ENCODE measurements at places on chromosomes 11 and 22.

DNA sequence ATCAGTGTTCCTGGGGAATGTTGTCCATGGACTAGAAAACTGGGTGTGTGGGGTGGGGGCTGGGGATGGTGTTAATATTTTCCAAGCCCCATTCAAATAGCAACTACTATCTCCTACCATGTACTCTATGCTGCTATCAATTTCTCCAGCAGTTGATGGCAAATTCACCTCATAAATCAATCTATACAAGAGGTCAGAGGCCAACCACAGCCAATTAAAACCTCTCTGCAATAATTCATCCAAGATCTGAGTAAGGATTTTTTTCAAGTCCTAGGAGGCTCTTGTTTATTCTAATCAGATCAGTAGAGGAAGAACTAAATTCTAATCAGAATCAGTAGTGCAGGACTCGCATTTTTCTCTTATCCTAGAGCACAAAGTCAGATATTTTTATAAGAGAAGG lies 73.4 kb upstream of the WT1 start:
- DNase-seq = no peak

GRCh38 chr22:45511847-45512261 lies 9.2 kb downstream of the FBLN1 start:
- DNase-seq = no peak

DNA sequence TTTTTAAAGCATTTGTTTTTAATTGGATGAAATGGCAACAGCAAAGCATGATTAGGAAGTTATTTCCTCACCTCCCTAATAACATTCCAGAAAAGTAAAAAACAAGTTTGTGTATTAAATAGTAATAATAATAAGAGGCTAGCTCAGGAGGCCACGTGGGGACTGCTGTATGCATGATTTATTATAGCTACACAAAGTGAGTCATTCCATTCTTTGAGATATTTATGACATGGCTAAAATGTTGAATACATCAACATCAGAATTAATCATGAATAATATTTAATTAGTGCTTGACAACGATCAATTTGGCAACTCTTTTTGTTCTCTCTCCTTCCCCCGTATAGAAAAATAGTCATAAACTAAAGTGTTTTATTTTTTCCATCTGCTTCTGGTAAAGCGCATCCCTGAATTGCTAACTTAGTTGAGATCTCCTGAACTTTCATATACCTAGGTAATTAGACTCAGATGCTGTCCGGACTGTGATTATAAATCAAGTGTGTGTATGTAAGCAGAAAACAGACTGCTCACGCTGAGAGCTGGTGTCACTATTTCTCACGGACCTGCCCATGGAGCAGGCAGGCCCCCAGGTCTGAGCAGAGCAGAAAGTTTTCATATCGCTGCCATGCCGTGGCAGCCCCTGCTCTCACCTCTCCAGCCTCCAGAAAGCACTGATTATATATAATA lies 125.7 kb downstream of the WT1 start:
- DNase-seq = no peak

DNA sequence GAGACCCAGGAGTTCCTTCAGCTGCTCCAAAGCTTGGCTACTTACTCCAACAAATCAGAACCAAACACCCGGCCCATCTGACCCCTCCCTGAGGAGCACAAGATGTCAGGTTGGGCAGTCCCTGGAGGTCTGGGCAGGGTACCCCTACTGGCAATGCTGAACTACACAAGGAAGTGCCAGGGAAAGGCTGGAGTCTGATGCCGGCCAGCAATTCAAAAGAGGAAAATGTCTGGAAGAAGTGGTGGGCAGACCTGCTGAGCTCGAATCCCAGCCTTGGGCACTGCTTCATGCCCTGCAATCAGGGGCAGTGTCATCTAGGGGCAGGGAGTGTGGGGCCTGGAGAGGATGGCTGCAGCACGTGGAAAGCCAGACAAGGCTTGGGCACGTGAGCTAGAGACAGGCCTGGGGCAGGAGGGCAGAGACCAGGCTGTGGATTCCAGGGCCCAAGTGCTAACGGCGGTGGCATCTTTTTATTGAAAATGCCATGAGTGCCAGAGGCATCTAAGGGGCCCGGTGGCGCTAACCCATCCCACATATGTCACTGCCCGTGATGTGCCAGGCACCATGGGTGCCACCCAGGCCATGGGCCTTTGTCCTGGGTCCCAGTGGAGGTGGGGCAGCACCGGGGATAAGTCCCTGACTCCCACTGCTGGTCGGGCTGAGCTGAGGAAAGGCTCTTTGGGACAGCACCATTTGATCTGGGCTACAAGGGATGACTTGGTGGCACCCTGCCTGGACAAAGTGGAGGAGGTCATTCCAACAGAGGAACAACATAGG lies 97.9 kb upstream of the PITPNB start:
- DNase-seq = no peak

GRCh38 chr22:50581031-50581949 lies 1.4 kb downstream of the CHKB start:
- no peak for DNase-seq

DNA sequence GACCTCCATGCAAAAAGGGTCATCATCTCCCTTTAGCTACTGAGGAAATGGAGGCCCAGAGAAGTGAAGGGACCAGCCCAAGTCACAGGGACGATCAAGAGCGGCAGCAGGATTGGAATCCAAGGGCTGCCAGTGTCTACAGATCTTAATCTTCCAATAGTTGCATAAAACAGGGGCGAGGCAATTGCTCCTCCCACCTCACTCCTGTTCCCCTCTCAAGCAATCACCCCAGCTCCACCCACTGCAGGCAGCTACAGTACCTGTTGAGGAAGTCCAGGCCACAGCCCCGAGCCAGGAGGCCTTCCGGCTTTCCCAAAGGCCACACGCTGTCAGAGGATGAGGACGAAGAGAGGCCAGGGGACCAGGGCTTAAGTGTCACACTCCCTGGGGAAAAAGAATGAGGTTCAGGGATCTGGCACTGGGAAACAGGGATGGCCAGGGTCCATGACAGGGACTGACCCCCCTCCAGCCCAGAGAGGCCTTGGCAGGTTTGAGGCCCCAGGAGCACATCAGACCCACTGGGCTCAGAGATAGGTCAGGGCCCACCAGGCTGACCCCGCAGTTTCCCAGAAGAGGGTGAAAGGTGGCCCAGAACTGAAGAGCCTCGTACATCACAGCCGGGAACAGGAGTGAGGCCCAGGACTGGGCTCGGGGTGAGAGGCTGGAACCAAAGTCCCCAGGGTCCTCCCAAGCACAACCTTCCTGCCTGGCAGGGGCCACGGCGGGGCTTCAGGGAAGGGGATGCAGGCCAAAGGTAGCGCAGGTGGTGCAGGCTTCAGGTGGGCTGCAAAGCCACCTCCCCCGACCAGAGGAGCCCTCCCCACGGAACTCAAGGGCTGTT lies 16.4 kb upstream of the MFNG start:
- DNase-seq = no peak

DNA sequence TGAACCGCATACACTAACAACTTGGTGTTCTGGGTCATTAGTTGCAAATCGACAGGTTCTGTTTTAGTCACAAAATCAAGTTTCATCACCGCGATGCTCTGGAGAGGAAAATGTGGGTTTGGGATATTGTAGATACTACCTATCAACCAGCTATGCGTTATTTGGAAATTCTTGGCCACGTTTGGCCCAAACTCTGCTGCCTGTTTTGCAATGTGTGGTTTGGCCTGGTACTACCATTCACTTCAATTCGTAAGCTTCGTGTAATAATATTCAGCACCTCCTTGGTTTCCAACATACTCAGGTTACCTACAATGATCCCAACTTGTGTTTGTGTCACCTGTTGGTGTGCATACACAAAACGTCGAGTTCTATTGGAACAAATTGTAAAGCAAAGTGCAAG lies 16.2 kb upstream of the ACER3 start:
- DNase-seq = no peak

DNA sequence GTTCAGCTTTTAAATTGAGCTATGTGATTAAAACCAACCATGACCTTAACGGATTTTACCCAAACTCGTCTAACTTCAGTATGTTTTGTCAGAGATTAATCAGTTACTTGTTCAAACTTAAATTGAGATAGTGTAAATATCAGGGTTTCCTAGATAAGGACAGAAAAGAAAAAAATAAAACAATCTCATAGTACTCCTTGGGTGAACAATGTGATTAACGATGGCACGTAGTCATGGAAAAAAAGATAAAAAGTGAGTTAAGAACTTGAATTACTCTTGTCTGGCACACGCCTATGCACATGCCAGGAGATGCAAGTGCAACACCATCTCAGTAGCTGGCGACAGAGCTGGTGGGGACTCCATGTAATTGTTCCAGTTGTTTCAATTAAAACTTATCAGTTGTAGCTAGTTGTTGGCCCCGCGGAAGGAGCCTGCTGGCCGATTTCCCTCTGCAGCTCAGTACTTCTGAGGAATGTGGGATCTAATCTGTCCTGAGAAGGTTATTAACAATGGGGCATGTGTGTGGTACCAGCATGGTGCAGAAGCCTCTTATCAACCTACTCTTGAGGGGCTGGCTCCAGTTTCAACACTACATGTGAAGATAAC lies 3.0 kb downstream of the RASSF10 start:
- DNase-seq = no peak

- DNase-seq = no peak
These were observed 4.2 kb downstream of the ALDH3B1 start for GRCh38 chr11:68014157-68014946.

- no peak for DNase-seq
These were observed 14.6 kb downstream of the MS4A6A start for GRCh38 chr11:60168306-60168705.

DNA sequence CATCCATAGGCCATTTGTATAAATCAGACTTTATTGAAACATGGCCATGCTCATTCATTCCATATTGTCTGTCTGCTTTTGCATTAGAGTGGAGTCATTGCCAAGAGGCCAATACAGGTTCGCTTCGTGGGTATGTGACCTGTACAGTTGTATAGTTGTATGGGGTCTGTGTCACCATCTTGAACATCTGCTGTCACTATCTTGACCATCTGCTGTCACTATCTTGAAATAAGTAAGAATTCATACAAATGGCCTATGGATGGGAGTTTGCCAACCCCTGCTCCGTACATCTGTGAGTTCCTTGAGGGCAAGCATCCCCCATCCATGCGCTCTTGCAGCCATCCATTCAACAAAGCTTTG lies 44.4 kb upstream of the ANO1 start:
- DNase-seq = no peak

DNA sequence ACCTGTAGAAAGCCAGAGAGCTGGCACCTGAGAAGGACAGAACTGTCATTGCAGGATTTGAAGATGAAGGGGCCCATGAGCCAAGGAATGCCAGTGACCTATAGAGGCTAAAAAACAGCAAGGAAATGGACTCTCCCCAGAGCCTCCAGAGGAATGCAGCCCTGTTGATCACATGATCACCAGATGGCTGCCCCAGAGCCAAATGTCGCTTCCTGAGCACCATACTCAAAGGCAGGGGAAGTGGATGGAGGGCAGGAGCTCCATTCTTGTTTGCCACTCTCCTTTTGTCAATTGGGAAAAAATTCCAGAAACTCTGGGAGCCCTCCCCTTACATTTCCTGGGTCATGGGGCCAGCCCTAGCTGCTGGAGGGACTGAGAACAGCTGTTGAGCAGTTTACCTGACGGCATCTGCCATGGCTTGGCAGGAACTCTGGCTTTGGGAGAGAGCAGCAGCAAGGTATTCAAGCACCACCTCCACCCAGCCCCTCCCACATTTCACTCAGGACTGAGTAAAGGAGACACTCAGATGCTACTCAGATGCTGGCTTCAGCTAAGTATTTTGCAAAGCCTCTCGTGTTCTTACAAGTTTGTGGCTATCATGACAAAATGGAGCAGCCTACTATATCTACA lies 46.9 kb downstream of the DKK3 start:
- DNase-seq = no peak

GRCh38 chr22:29218758-29219408 lies 13.2 kb downstream of the EMID1 start:
- no peak for DNase-seq

- no peak for DNase-seq
These were observed 1.6 kb upstream of the MCAM start for GRCh38 chr11:119318240-119319135.

GRCh38 chr22:26801449-26801848 lies 144.1 kb downstream of the MIAT start:
- no peak for DNase-seq

- DNase-seq = no peak
These were observed 1.2 kb downstream of the PDGFB start for GRCh38 chr22:39243439-39244135.

DNA sequence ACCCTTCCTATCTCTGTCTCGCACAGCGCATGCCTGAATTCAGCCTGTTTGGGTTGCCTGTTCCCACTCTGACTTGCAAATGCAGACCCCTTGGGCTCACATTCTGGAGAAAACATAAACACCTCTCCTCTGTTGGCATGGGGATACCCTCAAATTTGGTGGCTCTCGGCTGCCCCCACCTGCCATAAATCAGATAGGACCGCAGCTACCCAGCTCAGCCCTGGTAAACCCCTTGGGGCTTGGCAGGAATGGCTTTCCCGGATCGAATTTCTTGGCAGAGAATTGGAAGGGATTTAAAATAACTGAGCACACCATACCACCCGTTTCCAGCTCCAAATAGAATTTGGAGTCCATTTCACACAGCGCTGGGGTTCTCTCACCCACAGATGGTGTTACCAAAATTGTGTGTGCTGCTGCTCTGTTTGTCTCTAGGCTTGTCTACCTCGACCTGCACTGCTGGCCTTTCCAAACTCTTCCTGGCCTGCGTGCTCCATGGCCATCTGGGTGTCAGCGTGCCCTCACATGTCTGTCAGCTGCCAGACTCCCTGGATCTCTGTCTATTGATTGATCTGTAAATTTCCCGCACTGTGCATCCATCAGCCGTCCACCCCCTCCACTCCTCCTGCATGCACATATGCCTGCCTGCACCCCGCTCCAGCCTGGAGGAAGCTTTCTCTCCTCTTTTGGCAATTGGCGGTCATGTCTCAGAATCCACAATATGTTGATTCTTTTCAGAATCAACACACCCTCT lies 134.0 kb downstream of the NTM start:
- DNase-seq = no peak
